Activated CD4-positive, CD25-positive, alpha-beta regulatory T cell treated with anti-CD3 and anti-CD28 coated beads, Interleukin-2, amount 50 U/mL, for 16 hours (primary cell): ENCODE measurements at places on chromosomes 5 and 9.
A peak's percentile ranks its signal among the peaks of the same experiment; 100 is the strongest.

- no peak for DNase-seq
Measured at GRCh38 chr9:69376651-69377050, 51.6 kb downstream of the ENTREP1 start.

GRCh38 chr9:7844242-7844641 is 44.7 kb upstream of the DMAC1 start:
- no peak for DNase-seq

DNA sequence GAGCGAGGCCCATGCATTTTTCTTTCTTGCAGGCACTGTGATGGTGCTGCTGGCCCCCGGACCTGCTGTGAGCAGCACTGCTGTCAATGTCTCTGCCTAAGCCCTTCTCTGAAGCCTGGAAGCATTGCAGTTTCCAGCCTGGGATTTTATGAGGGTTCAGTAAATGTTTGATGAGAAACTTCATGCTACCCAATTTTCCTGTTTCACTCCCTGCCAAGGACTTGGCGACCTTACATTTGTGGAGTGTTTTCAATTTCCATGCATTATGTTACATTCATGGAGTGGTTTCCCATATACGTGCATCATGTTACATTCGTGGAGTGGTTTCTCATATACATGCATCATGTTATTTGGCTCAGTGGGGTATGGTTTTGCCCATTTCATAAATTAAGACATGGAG is 90.7 kb upstream of the PTCH1 start:
- DNase-seq, result no peak

- DNase-seq, result no peak
Measured at GRCh38 chr5:151819830-151820229, 48.1 kb downstream of the G3BP1 start.

DNA sequence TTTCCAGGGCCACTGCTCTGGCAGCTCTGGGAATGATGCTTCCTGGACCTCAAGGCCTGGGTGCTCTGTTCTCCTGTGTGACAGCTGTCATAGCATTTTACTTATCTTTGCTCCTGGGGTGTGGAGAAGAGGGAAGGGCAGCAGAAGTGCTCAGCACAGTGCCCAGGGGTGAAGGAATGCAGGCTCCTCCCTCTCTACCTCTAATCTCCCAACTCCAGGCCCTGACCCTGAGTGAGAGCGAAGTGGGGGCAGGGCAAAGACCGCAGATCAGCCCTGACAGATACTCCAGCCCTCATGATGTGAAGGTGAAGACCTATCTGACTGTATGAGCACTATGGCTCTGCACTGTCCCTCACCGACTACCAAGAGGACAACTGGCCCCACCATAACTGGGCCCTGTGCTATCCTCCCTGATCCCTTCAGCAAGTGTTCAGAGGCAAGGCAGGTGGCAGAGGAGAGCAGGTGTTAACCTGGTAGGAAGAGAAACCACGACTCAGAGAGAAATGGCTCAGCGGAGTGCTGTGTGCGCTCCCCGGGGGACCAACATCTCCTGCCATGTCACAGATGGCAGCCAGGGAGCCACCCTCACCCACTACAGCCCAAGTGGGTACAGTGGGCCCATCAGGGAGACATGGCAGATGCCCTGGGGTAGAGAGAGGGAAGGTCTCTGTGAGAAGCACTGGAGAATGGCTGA is 16.8 kb downstream of the ACSL6 start:
- DNase-seq, result no peak

- no peak for DNase-seq
Measured at GRCh38 chr9:111743275-111743674, 51.5 kb downstream of the SHOC1 start.

DNA sequence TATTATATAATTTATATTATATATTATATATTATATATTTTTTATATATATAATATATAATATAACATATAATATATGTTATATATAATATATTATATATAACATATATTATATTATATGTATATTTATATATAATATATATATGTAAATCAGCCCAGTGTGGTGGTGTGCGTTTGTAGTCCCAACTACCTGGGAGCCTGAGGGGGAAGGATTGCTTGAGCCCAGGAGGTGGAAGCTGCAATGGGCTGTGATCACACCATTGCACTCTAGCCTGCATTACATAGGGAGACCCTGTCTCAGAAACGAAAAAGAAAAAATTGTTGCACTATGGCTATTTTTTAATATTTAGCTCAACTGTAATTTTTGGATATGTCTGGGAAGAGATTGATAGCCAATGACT is 52.4 kb downstream of the NSD1 start:
- no peak for DNase-seq

- DNase-seq, result no peak
Measured at GRCh38 chr9:77221431-77221830, 44.1 kb downstream of the VPS13A start.

DNA sequence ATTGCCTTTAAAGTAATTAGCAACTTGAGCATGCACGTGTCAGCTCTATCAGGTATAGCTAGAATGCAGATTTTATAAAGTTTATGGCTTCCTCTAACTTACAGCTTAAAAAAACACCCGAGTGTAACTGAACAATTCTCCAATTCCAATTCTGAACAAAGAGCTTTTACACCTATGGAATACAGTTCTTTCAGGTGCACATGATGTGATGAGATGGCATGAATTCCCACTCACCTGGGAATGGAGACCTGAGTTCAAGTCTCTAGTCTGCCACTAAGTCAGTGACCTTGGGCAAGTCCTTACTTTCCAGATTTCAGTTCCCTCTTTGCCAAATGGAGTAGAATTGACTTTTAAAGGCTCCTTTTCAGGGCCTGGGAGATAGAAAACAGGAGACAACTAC is 1.8 kb downstream of the ZFAND5 start:
- no peak for DNase-seq

DNA sequence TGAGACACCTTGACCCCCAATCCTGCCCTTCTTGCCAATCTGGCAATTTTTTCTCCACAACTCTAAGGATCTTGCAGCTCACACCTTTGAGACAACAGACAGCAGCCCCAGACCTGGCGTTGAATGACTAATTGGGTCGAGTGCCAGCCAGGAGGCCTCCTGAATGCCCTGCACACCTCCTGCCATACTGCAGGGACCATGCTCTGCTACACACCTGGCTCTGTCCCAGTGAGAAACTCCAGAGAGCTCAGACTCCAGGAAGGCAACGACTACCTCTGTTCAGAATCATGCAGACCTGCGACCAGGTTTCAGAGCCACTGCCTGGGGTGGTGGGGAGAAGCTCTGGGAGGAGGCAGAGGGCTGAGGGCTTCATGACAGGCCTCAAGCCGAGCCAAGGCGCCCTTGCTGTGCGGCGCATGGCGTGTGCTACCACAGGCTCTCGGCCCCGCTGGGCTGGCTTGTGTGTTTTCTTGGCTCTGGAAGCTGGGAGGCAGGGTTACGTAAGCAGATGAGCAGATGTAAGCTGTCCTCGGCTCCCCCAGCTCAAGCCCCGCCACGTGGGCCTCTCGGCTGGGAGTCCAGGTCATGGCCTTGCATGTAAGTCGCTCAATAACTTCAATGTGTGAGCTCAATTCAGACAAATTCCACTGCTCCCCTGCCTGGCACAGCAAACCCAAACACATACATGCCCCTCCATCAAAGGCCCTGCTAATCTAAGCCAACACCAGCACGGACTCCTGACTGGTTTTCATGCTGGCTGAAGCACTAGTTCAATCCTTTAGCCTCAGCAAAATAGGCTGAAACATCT is 27.5 kb downstream of the B4GALT1 start:
- DNase-seq, result no peak

GRCh38 chr9:20351715-20352114 is 270.6 kb downstream of the MLLT3 start:
- DNase-seq, result no peak

GRCh38 chr5:79186021-79186420 is 49.9 kb upstream of the JMY start:
- DNase-seq, result no peak

GRCh38 chr9:135810806-135811575 is 96.4 kb downstream of the CAMSAP1 start:
- DNase-seq, result no peak

DNA sequence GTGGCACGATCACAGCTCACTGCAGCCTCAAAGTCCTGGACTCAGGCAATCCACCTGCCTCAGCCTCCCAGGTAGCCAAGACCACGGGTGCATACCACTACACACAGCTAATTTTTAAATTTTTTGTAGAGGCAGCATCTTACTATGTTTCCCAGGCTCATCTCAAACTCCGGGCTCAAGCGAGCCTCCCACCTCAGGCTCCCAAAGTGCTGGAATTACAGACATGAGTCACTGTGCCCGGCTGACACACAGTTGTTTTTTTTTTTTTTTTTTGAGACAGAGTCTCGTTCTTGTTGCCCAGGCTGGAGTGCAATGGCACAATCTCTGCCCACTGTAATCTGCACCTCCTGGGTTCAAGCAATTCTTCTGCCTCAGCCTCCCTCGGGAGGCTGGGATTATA is 70.1 kb upstream of the CNOT6 start:
- no peak for DNase-seq

DNA sequence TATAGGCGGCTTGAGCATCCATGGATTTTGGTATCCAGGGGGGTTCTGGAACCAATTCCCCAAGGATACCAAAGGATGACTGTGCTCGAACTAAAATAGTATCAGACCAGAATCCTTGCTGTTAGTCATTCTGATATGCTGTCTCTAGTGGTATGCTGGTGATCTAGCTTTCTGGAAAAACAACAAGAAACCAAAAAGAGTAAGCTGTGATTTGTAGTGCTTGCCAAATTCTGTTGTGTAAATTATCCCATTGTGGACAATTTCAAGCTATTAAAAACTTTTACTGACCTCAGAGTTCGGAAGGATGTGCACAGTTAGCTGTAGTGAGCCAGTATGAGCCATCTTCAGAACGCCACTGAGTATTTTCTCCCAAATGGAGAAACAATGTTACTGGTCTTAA is 99.0 kb upstream of the FBN2 start:
- DNase-seq, result no peak

DNA sequence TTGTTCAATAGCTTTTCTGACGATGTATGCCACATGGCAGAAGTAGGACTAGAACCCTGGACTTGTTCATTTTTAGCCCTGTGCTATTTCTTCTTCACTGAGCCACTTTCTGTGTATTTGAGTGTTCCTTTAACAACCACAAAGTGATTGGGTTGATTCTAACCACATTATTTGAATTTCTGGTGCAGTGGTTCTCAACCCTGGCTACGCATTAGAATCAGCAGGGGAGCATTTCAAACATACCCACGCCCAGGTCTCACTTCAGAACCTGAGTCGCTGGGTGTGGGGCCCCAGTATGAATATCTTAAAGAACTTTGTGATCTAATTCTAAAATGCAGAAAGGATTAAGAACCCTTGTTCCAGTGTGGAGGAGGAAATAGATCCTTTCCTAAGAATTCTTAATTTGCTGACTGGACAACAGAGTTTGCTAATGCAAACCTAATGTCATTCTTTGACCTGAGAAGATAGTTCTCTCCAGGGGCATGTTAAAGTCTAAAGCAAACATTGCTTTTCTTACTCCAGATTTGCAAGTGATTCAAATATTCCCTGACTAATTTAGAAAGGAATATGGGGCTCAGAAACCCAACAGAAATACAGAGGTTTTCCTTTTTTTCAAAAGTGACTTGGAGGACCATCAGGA is 75.4 kb upstream of the GDNF start:
- no peak for DNase-seq

GRCh38 chr9:93111371-93112115 is 15.5 kb downstream of the CARD19 start:
- DNase-seq, result no peak

DNA sequence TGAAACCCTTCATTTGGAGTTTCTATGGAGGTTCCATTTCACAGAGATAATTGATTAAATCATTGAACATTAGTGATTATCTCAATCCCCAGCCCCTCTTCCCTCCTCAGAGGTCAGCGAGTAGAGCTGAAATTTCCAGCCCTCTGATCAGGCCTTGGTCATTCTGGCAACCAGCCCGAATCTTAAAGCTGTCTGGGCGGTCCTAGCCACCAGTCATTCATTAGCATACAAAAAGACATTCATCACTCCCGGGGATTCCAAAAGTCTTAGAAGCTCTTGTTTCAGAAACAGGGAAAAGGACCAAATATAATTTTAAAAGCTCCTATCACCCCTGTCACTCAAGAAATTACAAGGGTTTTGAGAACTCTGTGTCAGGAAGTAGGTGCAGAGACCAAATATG is 41.3 kb downstream of the ZNF474 start:
- no peak for DNase-seq

- no peak for DNase-seq
Measured at GRCh38 chr9:129446828-129447550, 173.9 kb downstream of the C9orf50 start.

- peak; percentile 76 for DNase-seq
Measured at GRCh38 chr5:157148734-157149615, 6.3 kb upstream of the MED7 start.

- no peak for DNase-seq
Measured at GRCh38 chr5:16807547-16807864, 128.6 kb downstream of the MYO10 start.

DNA sequence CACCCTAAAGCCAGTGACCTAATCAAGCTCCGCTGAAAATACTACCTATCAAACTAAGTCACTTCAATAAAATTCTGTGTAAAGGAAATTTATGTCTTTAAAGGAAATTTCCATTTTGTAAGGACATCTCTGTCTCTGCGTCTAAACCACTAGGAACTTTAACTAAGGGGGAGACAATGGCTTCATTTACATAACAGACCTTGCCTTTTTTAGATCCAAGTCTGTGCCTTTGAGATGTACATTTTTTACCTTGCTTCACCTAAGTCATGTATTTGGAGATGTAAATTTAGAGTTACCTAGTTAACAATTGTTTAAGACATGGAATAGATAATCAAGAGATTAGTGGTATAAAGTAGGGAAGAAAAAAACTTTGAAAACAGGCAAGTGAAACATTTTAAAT is 10.2 kb upstream of the GLT6D1 start:
- DNase-seq, result no peak

DNA sequence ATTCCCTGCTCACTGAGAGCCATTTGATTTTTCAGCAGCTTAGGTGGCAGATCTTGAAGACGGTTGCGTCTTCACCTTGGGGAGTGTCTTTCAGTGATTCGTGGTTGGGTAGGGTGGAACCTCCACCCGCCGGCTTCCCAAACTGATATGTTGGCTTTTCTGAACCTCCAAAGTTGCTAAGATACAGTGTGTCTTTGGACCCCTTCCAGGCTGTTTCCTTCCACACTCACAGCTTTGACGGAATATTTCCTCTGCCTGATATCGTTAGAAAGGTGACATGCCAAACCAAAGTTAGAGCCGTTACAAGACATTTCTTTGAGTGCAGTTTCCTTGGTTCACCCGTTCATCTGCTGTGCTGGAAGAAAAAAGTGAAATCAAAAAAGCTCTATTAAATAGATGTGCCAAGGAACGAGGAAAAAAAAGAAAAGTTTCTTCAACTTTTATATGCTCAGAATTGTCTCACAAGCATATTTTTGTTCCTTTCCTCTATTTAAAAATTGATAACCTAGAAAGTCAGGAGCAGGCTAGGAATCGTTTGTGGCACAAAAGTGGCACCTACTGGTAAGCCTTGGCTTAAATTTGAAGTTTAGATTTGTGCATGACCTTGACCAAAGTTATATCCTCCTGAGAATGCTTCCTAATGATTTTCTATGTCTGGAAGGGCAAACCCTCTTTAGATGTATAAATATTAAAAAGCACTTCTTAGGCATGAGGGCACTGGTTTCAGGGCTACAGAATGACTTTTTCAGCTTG is 270.7 kb upstream of the WWC1 start:
- DNase-seq, result no peak
